ENCODE measurements at places on chromosomes 1 and 21.

DNA sequence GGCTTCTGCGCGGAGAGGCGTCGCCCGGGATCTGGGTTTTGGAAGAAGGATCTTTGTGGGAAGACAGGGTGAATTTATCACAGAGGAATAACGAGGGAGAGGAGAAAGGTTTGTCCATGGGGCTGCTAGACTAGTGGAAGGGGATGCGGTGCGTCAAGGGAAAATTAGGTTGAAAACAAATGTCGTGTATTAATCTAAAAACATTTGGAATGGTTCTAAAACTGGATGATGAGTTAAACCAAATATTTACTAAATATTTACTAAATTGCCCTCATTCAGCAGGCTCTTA is 647 bp downstream of the RO60 start:
- DNase-seq: no peak

DNA sequence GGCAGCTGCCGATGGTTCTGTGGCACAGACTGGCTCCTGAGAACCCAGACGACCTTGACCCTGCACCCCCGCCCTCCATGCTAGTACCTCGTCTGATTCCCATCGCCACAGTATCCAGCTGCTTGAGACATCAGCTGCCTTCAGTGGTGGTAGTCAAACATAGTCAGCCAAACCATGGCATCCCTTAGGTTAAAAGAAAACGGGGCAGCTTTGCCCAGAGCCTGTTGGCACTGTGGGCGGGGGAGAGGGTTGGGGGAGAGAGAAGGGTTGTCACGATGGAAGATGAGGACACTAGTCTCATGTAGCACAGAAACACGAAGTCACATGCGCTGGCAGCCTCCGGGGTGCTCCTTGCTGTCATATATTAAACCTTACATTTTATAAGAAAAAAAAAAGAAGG is 961 bp upstream of the TDRD5 start:
- DNase-seq: no peak

- DNase-seq: no peak
Measured at GRCh38 chr1:18217398-18218043, 109.9 kb downstream of the IGSF21 start.

DNA sequence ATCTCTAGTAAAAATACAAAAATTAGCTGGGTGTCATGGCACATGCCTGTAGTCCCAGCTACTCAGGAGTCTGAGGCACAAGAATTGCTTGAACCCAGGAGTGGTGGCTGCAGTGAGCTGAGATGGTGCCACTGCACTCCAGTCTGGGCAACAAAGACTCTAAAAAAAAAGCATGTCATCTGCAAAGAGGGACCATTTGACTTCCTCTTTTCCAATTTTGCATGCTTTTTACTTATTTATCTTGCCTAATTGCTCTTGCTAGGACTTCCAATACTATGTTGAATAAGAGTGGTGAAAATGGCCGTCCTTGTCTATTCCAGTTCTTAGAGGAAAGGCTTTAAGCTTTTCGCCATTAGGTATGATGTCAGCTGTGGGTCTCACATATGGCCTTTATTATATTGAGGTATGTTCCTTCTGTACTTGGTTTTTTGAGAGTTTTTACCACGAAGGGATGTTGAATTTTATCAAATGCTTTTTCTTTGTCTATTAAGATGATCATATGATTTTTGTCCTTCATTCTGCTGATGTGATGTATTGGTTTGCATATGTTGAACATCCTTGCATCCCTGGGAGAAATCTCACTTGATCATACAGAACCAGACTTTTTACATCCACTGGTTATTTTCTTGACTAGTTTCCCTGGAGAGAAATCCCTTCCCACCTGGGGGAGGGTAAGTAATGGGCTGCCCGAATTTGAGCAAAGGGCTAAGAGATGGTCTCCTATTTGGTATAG is 17.0 kb upstream of the RAP1GAP start:
- DNase-seq: no peak

DNA sequence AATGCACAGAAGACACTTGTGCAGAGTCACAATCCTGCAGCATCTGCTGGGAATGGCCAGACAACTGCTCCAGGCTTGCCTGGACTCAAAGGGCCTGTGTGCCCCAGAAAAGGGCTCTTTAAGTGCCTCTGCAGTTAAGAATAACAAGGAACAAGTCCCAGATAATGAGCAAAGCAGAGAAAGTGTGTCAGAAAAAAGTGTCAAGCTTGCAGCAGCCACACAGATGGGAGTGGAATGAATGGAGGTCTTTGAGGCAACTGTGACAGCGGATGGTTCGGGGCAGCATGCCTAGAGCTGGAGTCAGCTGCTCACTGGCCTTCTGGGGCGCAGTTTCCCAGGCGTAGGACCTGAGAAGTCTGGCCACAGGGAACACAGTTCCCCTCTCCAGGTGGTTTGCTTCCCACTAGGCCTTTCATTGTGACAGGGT is 5.1 kb downstream of the PARP1 start:
- no peak for DNase-seq

DNA sequence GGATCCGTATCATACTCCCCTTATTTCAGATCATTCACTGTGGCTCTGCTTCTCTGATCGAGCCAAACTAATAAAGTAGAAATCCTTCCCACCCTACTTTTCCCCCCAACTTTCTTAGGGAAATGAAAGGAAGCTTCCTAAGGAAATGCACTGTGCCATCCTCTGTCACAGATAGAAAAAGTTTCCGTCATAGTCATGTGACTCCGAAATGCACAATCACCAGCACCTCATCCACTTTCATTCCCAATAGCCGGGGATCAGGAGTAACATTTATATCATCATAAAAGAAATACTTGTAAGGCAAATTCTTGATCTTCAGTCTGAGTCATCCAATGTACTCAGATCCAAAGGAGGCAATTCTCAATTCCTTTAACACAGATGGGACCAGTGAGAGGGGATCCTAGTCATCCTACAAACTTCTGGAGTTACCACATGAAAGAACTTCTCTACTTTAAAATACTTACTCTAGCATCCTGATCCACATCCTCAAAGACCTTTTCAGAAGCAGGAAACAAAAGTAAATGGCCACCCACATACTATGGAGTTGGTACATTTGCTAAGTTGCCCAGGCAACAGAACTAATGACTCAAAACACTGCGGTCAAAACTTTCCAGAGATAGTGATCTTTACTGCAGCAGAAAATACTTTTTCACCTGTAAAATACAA is 97.8 kb upstream of the ZC3H11B start:
- no peak for DNase-seq

DNA sequence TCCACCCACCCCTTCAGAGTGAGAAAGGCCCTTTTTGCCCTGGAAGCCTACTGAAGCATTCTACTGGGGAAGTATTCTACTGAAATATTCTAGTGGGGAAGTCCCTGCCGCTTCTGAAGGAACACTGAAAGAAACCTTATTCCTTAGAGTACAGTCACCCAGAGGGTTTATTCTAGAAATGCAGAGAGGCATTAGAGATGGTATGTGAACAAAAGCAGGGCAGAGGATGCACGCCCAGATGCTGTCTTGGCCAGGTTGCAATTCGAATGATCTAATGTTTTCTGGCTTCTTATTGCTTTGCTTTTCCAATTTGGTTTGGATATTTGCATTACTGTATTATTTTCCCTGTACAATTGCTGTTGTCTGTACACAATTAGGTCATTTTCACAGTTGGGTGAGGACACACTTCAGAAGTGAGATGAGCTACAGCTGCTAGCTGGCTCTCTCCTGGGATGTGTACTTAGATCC is 37.1 kb downstream of the CCN1 start:
- no peak for DNase-seq

GRCh38 chr1:177448036-177448615 is 277.4 kb downstream of the BRINP2 start:
- DNase-seq: no peak

- no peak for DNase-seq
Measured at GRCh38 chr1:19203440-19203839, 6.6 kb downstream of the UBR4 start.

- no peak for DNase-seq
Measured at GRCh38 chr1:24167008-24167407, 20.1 kb downstream of the IFNLR1 start.

- no peak for DNase-seq
Measured at GRCh38 chr1:184255560-184255959, 131.3 kb upstream of the C1orf21 start.

DNA sequence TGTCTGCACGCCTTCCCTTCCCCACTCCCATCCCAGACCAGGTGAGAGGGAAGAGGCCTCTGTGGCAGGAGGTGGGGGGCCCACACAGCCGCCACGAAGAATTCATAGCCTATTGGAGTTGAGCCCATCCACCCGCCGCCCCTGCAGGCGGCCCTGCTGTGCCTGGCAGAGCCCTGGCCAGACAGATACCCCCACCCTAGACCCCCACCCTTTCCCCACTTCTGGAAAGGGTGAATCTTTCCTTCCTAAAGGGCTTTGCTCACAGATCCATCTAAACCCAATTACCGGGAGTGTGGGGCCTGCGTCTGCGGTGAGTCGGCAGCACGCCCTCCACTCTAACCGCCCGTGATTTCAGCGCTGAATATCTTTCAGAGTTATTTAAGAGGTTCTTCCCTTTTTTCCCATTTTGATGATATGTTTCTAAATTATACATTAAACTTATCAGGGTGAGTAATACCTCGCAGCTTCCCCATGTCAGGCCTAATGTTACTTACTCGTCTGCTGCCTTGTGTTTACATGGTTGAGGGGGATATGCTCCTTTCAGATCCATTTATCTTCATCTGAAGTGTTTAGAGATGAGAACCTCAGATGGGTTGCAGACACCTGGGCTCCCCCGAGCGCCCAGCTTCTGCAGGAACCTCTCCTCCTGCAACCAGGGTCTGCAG is 183.9 kb upstream of the VAMP3 start:
- no peak for DNase-seq

GRCh38 chr1:231867607-231868006 is 241.0 kb downstream of the DISC1 start:
- DNase-seq: no peak
